ENCODE measurements at places on chromosomes 13 and 19.

GRCh38 chr19:13813147-13813546 is 17.9 kb downstream of the ZSWIM4 start:
- DNase-seq, result no peak

DNA sequence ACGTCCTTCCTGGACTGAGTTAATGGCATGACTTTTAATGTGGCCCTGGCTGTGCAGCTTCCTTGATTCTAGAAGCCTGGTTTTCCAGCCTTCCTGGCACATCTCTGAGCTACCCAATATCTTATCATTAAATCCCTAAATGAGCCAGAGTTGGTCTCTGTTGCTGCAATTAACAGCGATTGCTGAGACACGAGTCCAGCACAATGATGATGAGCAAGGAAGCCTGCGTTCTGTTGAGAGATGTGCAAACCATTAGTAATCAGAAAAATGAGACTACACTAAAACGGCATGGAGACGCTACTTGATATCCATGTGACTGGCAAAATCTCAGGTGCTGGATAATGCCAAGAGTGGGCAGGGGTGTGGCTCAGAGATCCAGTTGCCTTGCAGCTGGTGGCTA is 26.2 kb downstream of the GPR42 start:
- DNase-seq, result no peak

GRCh38 chr13:94268661-94269060 is 210.8 kb downstream of the DCT start:
- DNase-seq, result no peak

DNA sequence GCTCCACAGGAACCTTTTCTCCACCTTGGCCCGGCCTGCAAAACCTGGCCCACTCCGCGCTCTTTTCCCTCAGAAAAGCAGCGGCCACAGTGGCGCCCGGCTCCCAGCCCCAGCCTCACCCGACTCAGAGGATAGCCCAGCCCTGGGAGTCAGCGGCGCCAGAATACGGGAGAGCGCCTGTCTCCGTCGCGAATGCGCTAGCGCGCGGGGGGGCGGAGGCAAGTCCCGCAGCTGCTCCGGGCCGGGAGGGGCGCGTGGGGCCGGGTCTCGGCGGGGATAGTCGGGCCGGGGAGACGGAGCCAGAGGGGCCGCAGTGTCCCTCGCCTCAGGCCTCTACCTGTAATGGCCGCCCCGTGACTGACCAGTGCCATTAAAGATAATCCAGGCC is at the start of gene ZFP30:
TSS of gene ZFP30 (minus strand) at position 165 of the 388 bp plus-strand sequence. CDS start 7,643 bp downstream, outside the sequence.
- DNase-seq, result peak; percentile 63

GRCh38 chr13:48645845-48646244 is 7.9 kb upstream of the CYSLTR2 start:
- no peak for DNase-seq

DNA sequence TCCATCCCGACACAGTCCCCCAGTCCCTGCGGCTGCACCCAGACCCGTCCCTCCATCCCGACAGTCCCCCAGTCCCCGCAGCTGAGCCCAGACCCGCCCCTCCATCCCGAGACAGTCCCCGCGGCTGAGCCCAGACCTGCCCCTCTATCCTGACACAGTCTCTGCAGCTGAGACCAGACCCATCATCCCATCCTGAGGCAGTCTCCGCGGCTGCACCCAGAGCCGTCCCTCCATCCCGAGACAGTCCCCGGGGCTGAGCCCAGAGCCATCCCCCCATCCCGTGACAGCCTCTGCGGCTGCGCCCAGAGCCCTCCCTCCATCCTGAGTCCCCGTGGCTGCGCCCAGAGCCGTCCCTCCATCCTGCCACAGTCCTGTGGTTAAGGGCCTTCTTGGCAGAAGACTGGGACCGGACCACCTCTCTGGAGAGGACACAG is 28.8 kb upstream of the TMEM255B start:
- no peak for DNase-seq

DNA sequence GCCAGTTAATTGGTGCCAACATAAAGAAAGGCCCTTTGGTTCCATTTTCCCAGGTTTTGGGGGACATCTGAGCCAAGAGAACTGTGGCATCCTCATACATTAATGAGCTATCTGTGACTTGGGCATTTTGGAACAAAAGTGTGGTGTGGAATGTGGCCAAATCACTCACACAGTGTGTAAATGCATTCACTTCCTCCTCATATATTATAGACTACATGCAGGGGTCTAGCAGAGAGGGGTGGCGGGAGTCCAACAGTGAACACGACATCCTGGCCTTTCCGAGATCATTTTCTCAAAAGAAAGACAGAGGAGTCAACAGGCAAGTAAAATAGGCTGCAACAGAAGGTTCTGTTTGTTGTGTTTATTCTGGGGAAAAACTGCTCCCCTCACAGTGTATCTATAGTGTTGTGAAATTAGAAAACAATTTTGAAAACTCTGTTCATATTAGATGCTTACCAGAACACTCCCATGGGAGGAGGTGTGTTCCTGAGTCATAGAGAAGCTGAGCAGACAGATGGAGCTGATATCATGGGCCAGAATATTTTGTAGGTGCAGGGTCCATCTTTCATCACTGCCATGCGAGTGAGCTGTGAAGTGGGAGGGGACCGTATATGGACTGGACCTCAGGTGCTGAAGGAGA is 36.9 kb downstream of the PABPC3 start:
- no peak for DNase-seq

DNA sequence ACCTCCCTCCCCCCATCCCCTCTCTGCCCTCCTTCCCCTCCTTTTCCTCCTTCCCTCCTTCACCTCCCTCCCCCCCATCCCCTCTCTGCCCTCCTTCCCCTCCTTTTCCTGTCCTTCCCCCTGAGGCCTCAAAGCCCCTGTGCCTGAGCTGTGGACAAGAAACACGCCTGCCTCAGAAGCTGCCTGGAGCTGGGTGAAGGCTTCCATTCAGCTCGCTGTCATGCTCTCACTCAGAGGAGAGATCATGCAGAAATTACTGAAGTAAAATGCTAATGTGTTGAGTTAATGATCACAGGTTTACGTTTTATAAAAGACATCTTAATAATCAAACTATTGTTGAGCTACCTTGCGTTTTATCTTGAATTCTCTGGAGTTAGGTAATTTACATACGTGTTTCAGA is 114.5 kb downstream of the ATP11A start:
- DNase-seq, result no peak

GRCh38 chr13:44780591-44781280 is 204.6 kb upstream of the TSC22D1 start:
- DNase-seq, result no peak

DNA sequence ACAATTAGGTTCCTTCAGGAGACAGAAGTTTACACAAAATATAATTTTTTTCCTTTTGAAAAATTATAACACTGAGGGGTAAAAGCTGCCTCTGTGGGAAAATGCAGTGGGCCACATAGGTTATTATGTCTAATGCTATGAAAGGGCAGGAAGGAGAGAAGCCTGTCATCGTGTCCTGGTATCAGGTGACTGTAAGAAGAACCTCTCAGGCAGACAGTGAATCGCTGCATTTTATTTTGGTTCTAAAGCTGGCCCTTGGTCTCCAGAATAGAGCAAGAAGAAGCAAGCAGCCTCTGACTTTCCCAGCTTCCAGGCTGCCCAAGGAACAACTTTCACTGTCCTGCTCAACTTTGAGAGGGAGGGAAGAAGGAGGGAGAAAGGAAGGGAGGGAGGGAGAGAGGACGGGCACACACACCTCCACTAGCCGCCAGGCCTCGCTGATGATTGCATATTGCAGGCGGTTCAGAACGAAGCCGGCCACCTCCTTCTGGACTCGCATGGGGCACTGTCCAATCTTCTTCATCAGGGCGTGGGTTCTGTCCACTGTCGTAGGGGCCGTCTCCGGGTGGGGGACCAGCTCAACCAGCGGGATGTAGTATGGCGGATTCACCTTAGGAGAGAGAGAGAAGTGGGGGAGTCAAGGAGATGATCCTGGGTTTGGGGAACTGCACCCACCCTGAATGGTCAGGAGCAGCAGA is 93.8 kb downstream of the CRYL1 start:
- no peak for DNase-seq

Data from stimulated activated CD8-positive, alpha-beta memory T cell treated with anti-CD3 and anti-CD28 coated beads, Interleukin-15, amount 100 ng/mL, for 48 hours (primary cell).